ENCODE measurements at places on chromosomes 7 and 10.

DNA sequence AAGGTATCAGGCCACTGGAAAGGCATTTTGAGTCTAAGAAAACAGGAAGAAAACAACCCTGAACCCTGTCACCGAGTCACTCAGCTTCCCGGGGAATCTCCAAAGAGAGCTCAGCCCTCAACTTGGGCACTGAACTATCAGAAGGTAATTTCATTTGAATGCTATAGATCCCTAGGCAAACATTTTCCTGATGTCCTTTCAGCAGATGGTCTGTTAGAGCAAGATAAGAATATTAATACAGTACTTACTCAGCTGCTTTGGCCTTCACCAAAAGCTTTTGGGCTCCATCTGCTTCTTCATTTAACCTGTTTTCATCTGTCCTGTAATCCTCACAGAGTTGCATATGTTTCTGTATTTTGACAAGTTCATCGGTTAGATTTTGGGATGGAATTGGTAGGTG, 34.2 kb upstream of the LAMB1 start:
- no peak for DNase-seq

DNA sequence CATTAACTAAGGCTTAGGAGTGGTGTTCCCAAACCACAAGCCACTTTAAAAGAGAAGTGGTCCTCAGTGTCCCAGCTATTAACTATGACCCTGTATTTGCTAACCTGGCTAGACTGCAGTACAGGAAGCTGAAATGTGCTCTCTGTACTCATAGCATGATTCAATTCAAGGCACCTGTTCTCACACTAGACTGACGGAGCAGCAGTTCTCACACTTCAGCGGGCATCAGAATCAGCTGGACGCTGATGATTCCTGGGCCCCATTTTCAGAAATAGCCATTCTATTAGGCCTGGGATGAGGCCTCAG, 24.5 kb upstream of the MSRB2 start:
- no peak for DNase-seq

GRCh38 chr10:112271982-112272381, 11.2 kb upstream of the TECTB start:
- no peak for DNase-seq

GRCh38 chr7:34761206-34761605, 103.2 kb downstream of the NPSR1 start:
- no peak for DNase-seq

GRCh38 chr10:95445837-95446486, 115.2 kb downstream of the SORBS1 start:
- peak; percentile 64 for DNase-seq

DNA sequence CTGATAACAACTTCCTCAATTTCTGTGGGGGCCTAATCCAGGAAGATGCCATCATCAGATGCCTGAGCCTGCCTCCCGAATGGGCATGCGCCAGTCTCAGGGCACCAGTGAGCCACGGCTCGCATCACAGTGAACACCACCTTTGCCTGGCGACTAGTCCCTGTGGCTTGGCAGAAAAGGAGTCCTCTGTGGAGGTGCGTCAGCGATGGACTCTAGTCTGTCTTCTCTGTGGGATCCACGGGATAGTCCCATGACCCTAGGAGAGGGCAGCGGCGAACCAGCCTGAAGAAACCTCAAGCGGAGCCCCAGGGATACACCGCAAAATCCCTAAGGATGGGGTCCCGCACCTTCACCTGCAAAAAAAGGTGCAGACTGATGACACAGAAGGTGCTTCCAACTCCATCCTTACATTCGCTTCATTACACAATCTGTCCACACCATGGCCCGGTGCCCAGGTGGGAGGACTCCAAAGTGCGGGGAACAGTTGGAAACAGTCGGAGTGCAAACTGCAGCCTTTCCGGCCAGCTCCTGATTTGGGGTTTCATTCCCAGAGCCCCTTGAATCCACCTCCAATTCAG, 35.1 kb upstream of the ZNF273 start:
- no peak for DNase-seq

DNA sequence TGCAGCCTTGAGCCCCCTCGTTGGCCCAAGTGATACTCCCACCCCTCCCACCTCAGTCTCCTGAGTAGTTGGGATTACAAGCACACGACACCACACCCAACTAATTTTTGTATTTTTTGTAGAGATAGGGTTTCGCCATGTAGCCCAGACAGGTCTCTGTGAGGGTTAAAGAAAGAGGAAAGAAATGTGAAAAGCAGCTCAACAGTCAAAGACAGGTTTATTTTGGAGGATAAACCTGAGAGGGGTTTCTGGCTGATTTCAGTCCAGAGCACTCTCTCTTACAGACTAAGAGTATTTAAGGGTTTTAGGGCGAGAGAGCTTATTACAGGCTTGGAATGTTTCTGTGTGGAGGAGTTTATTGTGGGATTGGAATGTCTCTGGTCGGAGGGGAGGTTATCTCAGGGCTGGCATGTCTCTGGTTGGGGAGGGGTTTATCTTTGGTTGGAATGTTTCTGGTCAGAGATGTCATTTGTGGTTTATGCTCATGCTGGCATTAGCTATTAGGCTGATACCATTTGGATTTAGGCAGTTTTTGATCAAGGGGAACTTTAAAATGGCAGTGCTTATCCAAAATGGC, 26.1 kb upstream of the SNX10 start:
- no peak for DNase-seq

- DNase-seq, result no peak
These were observed 16.0 kb downstream of the HDAC9 start for GRCh38 chr7:18511351-18512140.

DNA sequence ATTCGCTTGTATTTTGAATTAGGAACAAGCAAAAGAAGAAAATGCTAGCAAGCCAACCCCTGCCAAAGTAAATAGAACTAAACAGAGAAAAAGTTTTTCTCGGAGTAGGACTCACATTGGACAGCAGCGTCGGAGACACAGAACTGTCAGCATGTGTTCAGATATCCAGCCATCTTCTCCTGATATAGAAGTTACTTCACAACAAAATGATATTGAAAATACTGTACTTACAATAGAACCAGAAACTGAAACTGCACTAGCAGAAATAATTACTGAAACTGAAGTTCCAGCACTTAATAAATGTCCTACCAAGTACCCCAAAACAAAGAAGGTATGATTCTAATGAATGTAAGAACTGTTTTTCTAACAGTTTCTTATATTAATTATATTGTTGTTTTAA, 87.9 kb downstream of the KMT2E start:
- DNase-seq, result no peak

DNA sequence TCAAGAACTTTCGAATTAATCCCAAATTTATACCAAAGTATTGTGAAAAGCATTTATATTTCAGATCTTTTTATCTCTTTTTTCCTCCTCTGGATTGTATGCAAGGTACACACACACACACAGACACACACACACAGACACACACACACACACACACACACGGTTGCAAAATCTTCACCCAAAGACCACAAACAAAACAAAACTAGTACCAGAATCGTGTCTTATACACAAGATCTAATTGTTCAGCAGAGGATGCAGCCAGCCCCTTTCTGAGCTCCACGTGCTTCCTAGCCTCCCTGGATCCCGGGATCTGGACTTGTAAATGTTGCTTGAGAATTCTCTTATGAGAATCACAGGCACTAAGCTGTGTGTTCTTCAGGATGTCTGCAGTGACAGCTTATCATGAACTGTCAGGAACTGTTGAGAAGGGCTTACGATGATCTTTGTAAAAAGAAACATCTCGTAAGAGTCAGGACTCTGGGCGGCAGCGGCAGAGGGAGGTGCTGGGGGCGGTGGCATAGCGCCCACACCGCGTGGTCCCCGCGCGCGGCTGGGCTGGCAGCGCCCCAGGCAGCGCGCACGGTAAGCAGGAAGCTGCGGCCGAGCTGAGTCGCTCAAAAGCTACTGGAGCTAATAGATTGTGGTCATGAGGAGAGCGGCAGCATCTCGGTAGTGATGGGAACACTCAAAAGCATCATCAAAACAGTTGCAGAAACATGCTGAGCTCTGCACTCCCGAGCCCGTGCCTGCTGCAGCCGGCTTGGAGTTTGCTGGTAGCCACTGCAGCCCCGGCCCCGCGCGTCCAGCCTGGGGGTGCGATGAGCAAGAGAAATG, 277.6 kb downstream of the GATA3 start:
- peak; percentile 1 for DNase-seq

DNA sequence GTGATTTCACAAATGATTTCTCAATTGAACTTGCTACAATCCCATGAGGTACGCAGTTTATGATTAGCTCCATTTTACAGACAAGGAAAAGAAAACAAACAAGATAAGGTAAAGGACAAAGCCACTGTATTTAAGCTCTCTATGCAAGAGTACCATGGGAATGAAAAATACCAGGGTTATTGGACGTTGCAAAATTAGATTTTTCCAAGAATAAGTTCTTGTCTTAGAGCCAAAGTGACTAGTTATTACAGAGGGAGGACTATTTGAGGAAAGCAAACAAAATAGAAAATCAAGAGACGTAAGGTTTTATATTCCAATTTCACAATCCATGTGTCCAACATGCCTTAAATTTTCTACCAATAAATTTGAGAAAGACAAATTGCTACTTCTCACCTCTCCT, 97.9 kb upstream of the PTN start:
- no peak for DNase-seq

DNA sequence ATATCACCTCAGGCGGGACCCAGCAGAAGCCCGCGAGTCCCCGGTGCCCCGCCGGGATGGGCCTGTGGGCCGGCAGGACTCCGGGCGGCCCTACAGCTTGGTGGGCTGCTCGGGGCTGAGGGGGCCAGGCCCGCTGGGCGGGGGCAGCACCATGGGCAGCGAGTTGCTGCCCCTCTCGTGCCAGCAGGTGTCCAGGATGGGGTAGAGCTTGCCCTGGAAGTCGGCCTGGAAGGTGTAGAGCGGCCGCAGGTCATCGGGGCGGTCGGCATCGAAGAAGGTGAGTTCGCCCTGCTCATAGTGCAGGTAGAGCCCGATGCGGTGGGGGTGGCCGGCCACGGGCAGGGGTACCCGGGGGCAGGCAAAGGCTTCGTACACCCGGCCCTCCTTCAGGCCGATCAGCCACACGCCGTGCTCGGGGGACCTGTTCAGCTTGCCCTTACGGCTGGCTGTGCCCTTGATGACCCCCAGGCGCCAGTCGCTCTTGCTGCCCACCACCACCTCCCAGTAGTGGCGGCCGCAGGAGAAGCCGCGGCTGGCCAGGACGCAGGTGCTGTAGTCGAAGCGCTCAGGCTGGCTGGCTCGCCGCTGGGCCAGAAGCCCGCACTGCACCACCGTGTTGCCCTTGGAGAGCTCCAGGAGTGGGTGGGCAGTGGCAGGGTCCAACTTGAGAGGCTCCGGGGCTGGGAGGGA, 4.3 kb upstream of the NSUN5 start:
- DNase-seq, result no peak

DNA sequence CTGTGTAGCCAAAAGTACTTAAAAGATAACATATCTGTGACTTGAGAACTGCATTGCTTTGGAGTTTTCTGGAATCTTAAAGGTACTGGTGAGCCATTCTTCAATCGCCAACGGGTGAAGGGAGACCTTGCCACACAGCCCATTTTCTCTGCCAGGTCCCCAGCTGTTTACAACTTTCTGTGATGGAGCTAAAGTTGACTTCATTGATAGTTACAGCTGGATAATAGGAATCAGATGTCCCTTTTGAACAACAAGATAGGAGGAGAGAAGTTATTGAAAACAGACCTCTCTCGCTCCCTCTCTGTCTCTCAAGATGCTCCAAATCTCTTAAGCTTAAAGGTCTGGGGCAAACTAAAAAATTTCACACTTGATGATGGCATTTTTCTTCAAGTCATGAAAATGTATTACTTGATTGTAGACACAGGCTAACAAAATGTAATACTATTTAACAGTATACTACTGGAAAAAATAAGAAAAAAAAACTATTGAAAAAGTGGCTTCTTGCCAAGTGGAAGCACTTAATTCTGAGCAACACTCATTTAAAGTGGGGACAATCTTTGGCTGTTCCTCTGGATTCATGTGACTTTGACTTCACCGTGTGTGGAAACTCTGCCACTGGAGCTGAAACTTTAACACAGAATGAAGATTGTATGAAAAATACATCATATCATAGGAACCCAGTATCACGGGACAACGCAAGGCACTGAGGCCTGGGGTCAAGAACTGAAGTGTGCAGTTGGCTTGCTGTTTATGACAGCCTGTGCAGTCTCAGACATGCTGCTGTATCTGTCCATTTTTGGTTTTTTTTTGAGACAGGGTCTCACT, 78.4 kb upstream of the AFAP1L2 start:
- DNase-seq, result no peak

- DNase-seq, result no peak
These were observed 87.1 kb upstream of the AFAP1L2 start for GRCh38 chr10:114491419-114491818.

DNA sequence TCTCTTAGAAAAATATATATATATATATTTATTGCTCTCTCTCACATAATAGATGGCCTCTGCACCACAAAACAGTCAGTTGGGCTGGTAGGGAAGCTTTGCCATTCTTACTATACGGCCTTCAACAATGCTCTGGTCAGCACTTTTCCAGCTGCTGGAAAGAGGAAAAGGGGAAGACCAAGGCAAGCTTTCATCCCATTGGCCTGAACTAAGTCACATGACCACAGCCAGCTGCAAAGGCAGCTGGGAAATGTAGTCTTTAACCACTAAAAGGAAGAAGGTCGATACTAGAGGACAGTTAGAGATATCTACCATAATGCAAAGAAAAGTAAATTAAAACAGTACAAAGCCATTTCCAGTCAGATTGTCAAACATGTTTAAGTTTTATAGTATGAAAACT, 58.4 kb upstream of the MACROH2A2 start:
- DNase-seq, result peak; percentile 74

DNA sequence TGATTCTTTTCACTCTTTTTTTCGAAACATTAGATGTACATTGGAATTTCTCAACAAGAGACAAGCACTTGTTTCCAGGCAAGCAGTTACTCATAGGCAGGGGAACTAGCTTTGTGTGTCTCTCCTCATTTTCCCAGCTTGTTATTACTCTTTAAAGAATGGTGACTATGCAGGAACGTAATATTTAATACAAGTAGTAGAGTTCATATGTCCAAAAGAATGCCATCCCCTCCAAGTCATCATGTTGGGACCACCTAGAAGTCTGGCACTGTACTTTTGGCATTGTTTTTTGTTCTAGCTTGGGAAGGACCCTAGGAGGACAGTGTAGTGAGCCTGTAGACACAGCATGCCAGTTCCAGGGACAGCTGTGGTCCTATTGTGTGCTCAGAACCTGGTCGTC, 650.7 kb downstream of the INHBA start:
- DNase-seq, result no peak

DNA sequence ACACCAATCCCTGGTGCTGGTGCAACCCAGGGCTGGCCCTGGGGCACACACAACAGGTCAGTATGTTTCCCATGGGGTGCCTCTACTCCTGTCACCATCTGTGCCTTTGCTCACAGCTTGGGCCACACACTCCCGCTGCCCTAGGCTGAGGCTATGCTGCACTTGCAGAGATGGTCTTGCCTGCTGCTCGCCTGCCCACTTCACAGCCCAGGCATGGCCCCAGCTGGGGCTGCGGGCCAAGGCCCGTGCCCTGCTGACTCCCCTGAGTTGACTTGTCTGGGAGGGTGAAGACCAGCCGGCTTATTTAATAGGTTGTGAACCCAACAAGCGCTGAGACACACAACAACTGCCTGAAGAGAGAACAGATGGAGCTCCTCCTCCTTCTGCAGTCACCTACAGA, 184.1 kb downstream of the ZNF33B start:
- no peak for DNase-seq

GRCh38 chr10:96334616-96335526, 23.9 kb downstream of the OPALIN start:
- peak; percentile 41 for DNase-seq
